ENCODE measurements at places on chromosomes 5 and 9. TPM values are rescaled to one million over a fixed set of nuclear protein-coding genes. Genes with fewer than 3 reads are reported as not detected.

DMRT3 gene
- not detected for total RNA-seq

SPATA31A3 gene
- not detected for total RNA-seq

GRCh38 chr9:79883073-79883645, 311.4 kb downstream of the TLE4 start:
- no peak overlapping the region for H3K4me3 ChIP-seq
- peaks cover 13% of the 10 kb centered on the region for H3K27me3 ChIP-seq
- no peaks in the 10 kb centered on the region for H3K36me3 ChIP-seq
- no peak overlapping the region for H3K27ac ChIP-seq
- no peak for DNase-seq
- no peaks in the 10 kb centered on the region for H3K4me1 ChIP-seq

DNA sequence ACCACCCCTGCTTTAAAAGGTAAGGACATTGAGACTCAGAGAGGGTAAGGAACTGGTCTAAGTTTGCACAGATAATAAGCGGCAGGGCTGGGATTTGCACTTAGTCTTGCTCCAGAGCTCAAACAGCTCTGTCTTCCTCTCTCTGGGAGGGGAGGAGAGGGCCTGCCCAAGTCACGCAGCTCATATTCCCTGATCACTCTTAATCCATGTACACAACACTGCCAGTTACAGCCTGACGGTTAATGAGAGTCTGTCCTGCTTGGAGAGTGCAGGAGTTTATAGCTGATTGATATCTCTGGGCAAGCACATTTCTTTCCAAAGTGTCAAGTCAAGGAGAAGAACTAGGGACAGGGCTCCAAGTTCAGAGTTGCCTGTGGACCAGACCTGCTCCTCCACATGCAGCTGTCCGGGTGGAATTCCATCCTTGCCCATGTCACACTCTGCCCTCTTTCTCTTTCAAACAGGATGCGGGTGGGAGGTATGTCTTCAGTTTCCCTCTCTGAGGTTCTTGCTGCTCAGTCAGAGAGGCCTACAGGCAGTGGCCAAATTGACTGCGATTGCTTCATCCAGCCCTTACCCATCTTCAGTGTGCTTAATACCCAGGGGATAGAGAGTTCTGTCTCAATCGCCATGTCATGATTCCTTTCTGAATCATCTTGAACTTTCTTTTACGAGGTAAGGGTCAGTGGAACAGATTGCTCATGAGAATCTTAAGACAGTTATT, 54.5 kb downstream of the GALNT12 start:
- H3K36me3 ChIP-seq, result no peaks in the 10 kb centered on the region
- H3K4me1 ChIP-seq, result peaks cover 17% of the 10 kb centered on the region
- no peak overlapping the region for H3K4me3 ChIP-seq
- H3K27ac ChIP-seq, result no peak overlapping the region
- H3K27me3 ChIP-seq, result no peaks in the 10 kb centered on the region
- DNase-seq, result peak; percentile 62

- no peak for DNase-seq
- no peaks in the 10 kb centered on the region for H3K27me3 ChIP-seq
- H3K4me1 ChIP-seq, result no peaks in the 10 kb centered on the region
- H3K4me3 ChIP-seq, result no peak overlapping the region
Observed at GRCh38 chr5:113103330-113103729, 126.7 kb downstream of the DCP2 start.

Measured in PC-9 (cell line).